ENCODE measurements at places on chromosomes 6 and 20.

- no peak for DNase-seq
Observed at GRCh38 chr6:157823528-157824370, 703 bp downstream of the SNX9 start.

- no peak for DNase-seq
Observed at GRCh38 chr20:51608061-51608460, 65.5 kb upstream of the NFATC2 start.

GRCh38 chr6:16619777-16620176, 141.5 kb downstream of the ATXN1 start:
- DNase-seq, result no peak

DNA sequence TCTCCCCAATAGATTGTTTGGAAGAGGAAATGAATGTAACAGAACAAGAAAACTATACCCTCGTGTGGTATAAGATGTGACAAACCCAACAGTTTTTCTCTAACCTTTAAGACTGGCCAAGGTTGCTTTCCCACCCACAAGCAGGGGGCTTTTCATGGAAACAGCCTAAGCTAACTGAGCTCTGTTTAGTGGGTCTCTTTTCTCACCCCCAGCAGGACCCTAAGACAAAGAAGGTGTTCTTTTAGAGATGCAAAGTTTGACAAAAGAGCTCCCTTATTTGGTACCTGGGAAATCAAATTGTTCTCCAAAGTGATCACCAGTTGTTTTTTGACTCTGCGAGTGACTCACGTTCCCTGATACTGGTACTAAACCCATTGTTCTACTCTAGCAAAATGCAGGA, 59.1 kb downstream of the MBOAT1 start:
- no peak for DNase-seq

GRCh38 chr6:32882879-32883250, 28.9 kb downstream of the PSMB9 start:
- no peak for DNase-seq

DNA sequence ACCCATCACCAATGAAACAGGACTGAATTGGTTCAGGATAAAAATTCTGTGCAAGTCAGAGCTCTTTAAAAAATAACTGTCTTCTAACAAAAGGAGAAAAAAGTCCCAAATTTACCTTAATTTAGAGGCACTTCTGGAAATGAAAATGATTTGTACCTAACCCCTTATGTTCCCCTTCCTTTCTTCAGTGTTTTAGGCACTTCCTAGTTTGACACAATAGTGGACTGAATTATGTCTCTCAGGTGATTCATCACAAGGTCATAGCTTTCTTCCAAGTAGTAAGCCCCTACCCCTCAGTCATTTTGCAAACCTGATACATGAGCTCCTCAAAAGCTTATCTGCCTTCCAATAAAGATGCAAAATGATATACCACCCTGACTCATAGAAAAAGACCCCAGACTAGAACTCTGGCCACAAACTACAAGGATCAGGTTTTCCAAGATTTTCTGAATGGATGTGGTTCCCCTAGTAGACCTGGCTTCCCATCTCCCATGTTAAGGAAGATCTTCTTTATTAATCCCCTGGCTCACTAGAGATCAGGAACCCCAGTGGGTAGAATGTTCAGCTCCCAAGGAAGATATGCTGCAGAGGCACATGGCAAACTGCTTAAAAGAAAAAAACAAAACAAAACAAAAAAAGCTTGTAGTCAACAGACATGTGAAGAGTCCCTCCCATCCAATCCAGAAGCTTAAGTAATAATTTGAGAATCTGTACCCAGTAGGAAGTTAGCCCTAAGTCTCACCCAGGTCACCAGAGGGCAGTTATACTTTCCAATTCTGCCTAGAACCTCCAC, 3.6 kb downstream of the PPP1R10 start:
- no peak for DNase-seq

DNA sequence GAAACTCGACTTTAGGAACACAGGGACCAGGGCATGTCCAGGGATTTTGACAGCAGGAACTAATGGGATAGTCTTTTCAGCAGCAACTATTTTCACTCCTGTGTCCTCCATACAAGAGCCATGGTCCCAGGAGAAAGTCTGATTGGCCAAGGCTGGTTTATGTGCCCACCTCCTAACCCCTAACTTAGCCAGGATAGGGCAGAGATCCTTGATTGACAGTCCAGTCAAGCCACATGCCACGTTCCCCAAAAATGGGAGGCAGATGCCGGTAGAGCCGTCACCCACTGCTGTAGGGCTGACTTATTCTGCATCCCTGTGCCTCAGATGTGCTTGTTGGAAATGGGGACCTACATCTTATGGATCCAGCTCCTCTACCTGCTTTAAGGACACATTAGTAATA, 22.3 kb downstream of the SLC2A10 start:
- DNase-seq, result no peak

- DNase-seq, result peak; percentile 8
Observed at GRCh38 chr6:135506270-135506997, 8.9 kb upstream of the AHI1 start.
